NCI-H1092 treated with DMSO at 0.1 percent for 48 hours (cell line): ENCODE measurements at places on chromosomes 6 and 20.

DNA sequence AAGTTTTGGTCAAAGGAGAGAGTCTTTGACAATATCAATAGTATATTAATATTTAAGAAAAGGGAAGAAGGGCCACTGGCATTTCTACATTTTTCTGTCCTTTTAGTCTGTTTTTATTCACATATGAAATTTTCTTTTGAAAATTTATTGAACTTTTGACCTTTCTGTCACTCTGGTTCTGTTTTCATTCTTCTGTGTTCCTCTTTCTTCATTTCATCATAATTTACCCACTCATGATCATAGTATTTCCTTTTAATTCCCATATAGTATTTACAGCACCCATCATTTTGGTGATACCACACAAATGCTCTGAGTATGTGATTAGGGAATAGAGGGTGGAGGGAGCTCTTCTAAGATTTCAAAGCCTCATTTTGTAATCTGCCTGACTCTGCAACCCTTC lies 142.8 kb downstream of the GJA1 start:
- no peak for DNase-seq

DNA sequence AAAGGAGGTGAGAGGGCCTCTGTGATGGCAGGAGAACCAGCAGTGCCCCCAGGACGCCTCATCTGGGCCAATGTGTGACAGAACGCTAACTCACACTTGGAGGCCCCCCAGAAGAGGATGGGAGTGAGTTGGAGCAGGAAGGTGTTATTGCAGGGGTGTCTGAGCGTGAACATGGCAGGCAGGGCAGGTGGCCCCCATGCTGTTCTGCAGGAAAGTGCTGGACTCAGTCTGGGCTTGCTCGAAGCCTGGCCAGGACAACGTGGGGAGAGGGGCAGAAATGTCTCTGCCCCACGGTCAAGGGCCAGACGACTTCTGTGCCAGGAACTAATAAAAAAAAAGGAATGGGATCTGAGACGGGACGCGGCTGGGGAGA lies 931 bp upstream of the EBF4 start:
- no peak for DNase-seq

- no peak for DNase-seq
These were observed 14.8 kb upstream of the NNAT start for GRCh38 chr20:37506152-37506725.

- no peak for DNase-seq
These were observed 4.6 kb downstream of the SDC4 start for GRCh38 chr20:45343532-45344167.

DNA sequence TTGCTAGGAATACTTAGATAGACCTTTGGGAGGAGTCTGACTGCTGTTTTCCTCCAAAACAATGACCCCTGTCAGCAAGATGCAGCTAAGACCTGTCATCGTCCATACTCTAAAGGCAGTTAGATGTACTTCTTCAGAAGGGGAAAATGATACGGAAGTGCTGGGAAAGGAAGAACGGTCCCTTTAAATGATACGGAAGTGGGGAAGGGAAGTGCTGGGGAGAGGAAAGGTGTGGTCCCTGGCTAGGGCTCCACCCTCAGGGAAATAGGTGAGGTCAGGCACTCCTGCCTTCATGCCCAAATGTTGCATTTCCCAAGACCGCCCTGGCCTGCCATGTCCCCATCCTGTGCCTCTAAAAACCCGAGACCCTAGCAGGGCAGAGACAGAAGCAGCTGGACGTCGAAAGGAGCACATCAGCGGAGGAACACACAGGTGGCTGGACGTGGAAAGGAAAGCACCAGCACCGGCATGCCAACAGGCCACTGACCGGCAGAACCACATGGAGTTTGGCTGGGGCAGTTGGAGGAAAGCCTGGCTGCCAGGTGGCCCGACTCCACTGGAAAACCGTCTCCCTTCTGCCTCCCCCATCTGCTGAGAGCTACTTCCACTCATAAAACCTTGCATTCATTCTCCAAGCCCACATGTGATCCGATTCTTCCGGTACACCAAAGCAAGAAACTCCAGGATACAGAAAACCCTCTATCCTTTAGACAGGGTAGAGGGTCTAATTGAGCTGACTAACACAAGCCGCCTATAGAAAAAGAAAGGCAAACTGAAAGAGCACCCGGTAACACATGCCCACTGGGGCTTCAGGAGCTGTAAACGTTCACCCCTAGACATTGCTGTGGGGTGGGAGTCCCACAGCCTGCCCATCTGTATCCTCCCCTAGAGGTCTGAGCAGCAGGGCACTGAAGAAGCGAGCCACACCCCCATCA lies 94.6 kb downstream of the FAXC start:
- no peak for DNase-seq

DNA sequence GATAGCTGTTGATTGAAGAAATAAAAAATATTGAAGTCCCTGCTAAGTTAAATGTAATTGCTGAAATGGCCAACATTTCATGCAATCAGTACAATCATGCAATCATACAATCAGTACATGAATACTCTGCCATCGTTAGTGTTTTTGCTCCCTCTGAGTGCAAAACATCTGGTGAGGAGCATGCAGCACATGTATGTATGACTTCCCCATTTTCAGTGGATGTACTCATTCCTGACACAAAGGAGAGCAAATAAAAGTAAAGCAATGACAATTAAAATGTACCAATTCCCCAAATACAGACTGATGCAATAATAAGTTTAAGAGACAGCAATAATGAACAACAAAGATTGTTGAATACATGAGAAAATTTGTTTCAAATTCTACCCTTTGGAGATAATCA lies 140.7 kb downstream of the PLCB1 start:
- DNase-seq = no peak

- no peak for DNase-seq
These were observed 14.9 kb downstream of the SYCP2L start for GRCh38 chr6:10901770-10902169.

DNA sequence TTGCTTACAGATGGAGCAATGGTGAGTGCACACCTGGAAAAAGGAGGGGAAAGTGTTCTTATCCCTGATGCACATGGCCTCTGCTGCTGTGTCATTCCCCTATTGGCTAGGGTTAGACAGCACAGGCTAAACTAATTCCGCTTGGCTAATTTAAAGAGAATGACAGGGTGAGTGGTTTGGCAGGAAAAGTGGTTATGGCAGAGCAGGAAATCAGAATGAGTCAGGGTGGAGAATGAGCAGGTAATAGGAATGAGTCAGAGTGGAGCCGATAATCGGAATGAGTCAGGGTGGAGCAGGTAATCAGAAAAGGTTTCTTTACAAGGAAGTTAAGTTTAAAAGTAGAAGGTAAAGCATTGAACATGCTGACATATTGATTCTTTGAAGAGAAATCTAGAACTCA lies 355.5 kb upstream of the HTR1E start:
- no peak for DNase-seq

GRCh38 chr20:22723659-22724058 lies 139.3 kb upstream of the FOXA2 start:
- no peak for DNase-seq

- DNase-seq = no peak
These were observed 291.2 kb upstream of the STXBP5 start for GRCh38 chr6:146912730-146913685.
